ENCODE measurements at places on chromosomes 7 and 10. TPM values are rescaled to one million over a fixed set of nuclear protein-coding genes. Genes with fewer than 3 reads are reported as not detected.

DNA sequence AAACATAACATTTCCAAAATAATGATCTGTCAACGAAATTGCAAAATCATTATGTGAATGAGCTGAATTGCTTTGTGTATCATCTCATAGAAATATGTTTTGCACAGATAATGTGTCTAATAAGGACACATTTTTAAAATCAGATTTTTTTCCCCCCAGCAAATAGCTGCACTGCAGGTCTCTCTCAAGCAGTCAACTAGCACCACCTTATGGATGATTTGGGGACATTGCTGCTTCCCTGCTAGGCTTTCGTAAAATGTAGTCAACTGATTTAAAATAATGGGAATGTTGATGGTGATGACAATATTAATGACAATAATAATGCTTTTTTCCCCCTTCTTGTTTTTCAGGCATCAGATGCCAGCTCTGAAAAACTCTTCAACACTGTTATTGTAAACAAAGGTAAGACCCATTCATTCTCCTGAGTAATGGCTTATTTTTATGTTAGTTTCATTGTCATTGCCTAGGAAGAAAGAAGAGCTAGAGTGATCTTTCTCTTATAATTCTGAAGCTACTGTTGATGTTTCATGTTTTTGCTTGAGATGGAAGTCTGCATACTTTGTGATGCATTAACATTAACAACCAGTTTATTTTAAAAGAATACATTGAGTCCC, 433.6 kb upstream of the GALNT17 start:
- no peak for DNase-seq

- DNase-seq: no peak
These were observed 21.8 kb downstream of the PRKCQ start for GRCh38 chr10:6558272-6558671.

Gene PNLIP
- 1.5 TPM for total RNA-seq

Gene CLIP2
- total RNA-seq: 12.5 TPM

Gene ZNF777
- total RNA-seq: 9.2 TPM

Gene WEE2
- not detected for total RNA-seq

DNA sequence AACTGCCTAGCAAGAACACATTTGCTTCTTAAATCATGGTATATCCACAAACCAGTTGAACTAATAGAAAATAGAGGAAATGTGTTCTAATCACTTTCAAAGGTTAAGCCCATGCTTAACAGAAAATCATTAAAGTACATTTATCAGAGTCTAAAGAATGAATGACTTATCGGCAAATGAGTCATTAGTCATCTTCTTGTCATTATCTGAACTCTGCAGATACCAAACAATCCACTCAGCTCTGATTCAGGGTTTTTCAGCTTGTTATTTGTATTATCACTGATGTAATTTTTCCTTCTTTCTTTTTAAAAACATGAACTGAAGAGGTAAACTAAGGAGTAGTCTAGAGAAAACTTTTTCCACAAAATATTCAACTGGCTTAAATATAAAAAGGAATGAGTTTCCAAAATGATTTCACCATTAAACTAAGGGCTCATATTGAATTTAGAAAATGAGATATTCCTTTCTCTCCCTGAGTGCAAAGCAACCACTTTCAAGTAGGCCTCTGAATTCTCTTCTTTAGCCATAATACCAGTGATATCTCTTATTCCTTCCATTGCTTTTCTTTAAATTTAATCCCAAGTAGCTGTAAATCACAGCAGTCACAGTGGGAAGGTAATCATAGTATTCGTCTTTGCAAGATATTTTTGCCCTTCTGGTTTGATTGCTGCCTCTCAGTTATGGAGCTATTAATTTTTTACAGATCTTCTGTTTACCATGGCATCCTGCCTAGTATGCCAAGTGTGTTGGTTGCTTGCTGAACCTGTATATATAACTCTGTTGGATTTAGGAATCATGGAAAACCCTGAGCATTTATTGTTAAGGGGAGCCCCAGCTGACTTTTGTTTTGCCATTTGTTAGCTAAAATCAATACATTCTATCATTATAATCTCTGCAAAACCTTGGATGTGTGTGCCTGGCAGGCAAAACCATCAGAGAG, 125.1 kb downstream of the THSD7A start:
- DNase-seq: no peak

Data from mesenteric fat pad (tissue), 1 donor.